ENCODE measurements at places on chromosomes 6 and 20.

- no peak overlapping the region for H3K4me3 ChIP-seq
- H3K27me3 ChIP-seq, result no peaks in the 10 kb centered on the region
- peaks cover 5% of the 10 kb centered on the region for H3K4me1 ChIP-seq
- no peak for ATAC-seq
- no peak overlapping the region for H3K27ac ChIP-seq
Observed at GRCh38 chr6:167758309-167759023, 68.2 kb upstream of the AFDN start.

GRCh38 chr6:151664390-151664789, 143.1 kb upstream of the ESR1 start:
- H3K4me3 ChIP-seq, result no peak overlapping the region
- no peaks in the 10 kb centered on the region for H3K27me3 ChIP-seq
- no peak overlapping the region for H3K27ac ChIP-seq
- no peak for ATAC-seq

- no peaks in the 10 kb centered on the region for H3K27me3 ChIP-seq
- peak overlapping the region; percentile 7 for H3K27ac ChIP-seq
- H3K4me1 ChIP-seq, result no peaks in the 10 kb centered on the region
- peak; percentile 55 for ATAC-seq
- H3K36me3 ChIP-seq, result no peaks in the 10 kb centered on the region
- H3K4me3 ChIP-seq, result no peak overlapping the region
Observed at GRCh38 chr6:21331235-21331634, 262.3 kb upstream of the SOX4 start.

DNA sequence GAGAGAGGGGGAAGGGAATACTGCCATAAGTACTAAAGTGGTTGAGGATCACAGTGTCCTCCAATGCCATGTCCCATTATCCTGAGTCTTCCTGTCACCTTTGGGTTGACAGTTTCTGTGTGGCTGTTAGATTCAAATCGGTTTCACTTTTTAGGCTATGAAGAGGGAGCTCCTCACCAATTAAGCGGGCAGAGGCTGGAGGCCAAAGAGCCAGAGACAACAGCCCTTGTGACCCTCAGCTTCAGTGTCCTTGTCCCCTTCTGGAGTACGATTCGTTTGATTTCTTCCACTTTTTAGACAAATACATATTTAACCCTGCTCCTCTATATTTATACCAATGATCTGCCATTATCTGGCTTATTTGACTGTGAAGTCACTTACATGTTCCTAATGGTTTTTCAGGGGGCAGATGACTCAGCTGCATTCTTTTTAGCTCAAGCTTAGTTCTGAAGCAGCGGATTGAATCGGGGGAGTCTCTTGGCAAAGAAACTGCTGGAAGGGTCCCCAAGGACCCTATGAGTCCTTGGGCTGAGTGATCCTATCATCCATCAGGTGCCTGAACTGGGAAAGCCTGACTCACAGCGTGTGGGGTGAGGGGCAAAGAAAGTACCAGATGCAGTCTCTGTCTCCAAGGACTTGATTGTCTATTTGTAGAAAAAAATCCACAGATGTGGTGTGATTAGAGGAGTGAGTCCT, 18.2 kb downstream of the FERMT1 start:
- H3K36me3 ChIP-seq, result no peaks in the 10 kb centered on the region
- no peaks in the 10 kb centered on the region for H3K27me3 ChIP-seq
- H3K4me3 ChIP-seq, result no peak overlapping the region
- H3K27ac ChIP-seq, result no peak overlapping the region
- no peak for ATAC-seq

GRCh38 chr20:35344354-35344837, 52.2 kb upstream of the FAM83C start:
- H3K4me3 ChIP-seq, result no peak overlapping the region
- H3K27me3 ChIP-seq, result no peaks in the 10 kb centered on the region
- H3K4me1 ChIP-seq, result peaks cover 22% of the 10 kb centered on the region

DNA sequence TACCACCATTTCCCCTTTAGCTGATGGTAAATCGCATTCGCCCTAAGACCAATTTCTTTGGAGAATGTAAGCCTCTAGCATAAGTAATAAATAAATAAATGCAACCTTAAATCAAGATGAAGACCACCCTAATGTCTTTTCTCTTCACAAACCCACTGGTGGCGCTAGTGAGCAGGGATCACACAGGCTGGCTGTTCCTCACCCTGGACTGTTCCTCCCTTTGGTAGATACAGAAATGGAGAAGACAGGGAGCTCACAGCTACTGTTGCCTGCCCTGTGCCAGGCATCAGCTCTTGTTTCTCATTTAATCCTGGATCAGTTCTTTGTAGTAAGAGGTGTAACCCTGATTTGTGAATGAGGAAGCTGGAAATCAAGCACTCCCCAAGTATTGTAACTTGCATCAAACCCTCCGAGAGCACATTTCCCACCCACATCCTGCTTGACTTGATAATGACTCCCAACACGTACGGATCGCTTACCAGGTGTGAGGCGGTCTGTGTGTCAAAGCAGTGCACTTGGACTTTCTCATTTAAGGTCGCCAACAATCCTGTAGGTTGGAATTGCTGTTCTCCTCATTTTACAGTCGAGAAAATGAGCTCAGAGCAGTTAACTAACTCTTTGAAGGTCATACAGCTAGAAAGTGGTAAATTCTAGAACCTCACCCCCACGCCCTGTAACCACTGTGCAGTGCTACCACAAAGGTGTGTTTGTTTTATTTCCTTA, 236.1 kb downstream of the TSHZ2 start:
- no peaks in the 10 kb centered on the region for H3K4me1 ChIP-seq
- no peak overlapping the region for H3K27ac ChIP-seq
- H3K27me3 ChIP-seq, result peaks cover 10% of the 10 kb centered on the region
- H3K4me3 ChIP-seq, result no peak overlapping the region
- no peak for ATAC-seq
- H3K36me3 ChIP-seq, result no peaks in the 10 kb centered on the region

DNA sequence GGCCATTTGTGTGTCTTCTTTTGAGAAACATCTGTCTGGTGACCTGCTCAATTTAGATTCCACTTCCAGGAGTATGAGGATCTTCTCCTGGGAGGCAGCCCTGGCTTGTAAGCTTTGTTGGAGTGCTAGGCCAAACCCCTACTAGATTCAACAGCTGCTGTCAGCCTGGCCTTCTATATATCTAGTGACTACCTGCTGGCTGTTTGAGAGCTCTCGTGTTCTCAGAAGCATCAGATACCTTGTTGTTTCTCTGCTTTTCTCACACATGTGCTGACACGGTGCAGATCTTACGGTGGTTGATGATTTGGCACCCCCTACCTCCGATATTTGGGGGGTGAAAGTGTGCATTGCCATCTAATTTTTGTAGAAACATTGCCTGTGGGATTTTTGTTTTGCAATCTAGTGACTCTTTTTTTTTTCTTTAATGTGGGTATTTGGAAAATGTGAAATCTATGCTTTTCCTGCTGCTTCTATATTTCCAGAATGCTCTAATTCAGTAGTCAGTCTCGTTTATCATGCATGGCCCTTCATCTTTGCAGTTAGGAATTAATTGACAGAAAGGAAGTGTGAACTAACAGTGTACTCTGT, 4.7 kb downstream of the CCN2 start:
- H3K4me1 ChIP-seq, result no peaks in the 10 kb centered on the region
- no peaks in the 10 kb centered on the region for H3K27me3 ChIP-seq
- peak overlapping the region; percentile 50 for H3K27ac ChIP-seq
- ATAC-seq, result peak; percentile 2

GRCh38 chr6:158381214-158381613, 68.9 kb downstream of the TULP4 start:
- H3K4me3 ChIP-seq, result no peak overlapping the region
- ATAC-seq, result no peak
- H3K36me3 ChIP-seq, result no peaks in the 10 kb centered on the region

GRCh38 chr6:155031091-155031490, 36.0 kb downstream of the TIAM2 start:
- no peaks in the 10 kb centered on the region for H3K4me1 ChIP-seq
- no peaks in the 10 kb centered on the region for H3K36me3 ChIP-seq
- no peak overlapping the region for H3K4me3 ChIP-seq
- ATAC-seq, result no peak
- H3K27me3 ChIP-seq, result no peaks in the 10 kb centered on the region
- H3K27ac ChIP-seq, result no peak overlapping the region

- no peak for ATAC-seq
- no peaks in the 10 kb centered on the region for H3K27me3 ChIP-seq
- H3K4me1 ChIP-seq, result no peaks in the 10 kb centered on the region
- H3K4me3 ChIP-seq, result no peak overlapping the region
Observed at GRCh38 chr6:45350186-45350710, 22.1 kb downstream of the RUNX2 start.

- H3K4me1 ChIP-seq, result peaks cover 91% of the 10 kb centered on the region
- no peak overlapping the region for H3K4me3 ChIP-seq
- peak; percentile 42 for ATAC-seq
- H3K36me3 ChIP-seq, result no peaks in the 10 kb centered on the region
- peak overlapping the region; percentile 100 for H3K27ac ChIP-seq
Observed at GRCh38 chr6:35719830-35720733, 16.8 kb upstream of the ARMC12 start.

DNA sequence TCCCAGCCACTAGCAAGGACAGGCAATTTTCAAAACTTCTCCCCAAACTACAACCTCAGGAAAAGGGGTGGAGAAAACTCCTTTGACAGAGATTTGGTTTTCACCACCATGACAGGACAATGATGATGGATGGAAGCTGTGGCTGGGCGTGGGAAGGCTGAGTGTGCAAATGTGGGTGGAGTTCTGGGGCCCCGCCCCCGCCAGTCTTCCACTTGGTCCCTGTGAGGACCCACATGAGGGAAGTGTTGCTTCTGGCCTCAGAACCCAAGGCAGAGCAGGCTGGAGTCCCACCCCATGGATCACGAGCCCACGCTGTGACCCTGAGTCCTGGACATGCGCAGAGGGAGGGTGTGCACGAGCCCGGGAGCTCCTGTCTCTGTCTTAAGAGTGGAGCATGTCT, 21.5 kb upstream of the MRGBP start:
- ATAC-seq, result no peak
- no peak overlapping the region for H3K4me3 ChIP-seq
- H3K27ac ChIP-seq, result no peak overlapping the region

GRCh38 chr6:12716298-12716916, at the start of gene PHACTR1:
Gene PHACTR1, plus strand, starts transcription at chr6:12716767.
- peaks cover 76% of the 10 kb centered on the region for H3K27me3 ChIP-seq
- no peak for ATAC-seq
- H3K4me1 ChIP-seq, result no peaks in the 10 kb centered on the region
- H3K27ac ChIP-seq, result no peak within 1 kb of the TSS

DNA sequence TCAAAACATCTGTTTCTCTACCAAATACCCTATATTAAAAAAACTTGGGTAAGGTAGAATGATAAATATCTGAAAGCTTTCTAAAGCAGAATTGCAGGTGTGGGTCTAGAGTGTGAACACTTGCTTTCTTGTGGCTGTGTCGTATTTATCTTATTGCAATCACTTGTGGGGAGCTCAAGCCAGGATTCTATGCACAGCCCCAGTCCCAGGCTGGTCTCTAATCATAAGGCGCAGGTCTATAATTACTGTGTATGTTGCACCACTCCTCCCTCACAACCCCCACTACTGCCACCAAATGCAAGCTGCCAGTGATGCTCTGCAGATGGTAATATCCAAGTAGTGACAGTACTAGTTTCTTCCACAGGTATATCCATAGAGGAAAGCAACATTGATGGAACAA, 2.2 kb upstream of the E2F3 start:
- no peak for ATAC-seq
- no peak overlapping the region for H3K4me3 ChIP-seq
- H3K4me1 ChIP-seq, result peaks cover 2% of the 10 kb centered on the region
- no peak overlapping the region for H3K27ac ChIP-seq

DNA sequence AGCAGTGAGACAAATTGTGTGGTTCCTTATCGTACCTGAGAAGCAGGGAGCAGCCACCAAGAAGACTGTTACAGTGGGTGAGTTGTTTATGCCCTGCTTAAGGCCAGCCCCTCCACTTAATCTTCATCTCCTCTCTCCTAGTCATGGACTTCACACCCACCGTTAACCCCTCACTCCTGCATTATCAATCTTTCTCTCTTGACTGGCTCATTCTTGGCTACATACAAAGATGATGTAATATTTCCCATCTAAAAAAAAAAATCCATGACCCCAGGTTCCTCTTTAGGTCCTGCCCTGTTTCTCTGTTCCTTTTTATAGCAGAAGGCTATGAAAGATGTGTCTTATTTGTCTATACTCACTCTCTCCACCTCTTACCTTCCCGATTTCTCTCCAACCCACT, 72.4 kb downstream of the SHLD1 start:
- H3K4me3 ChIP-seq, result no peak overlapping the region
- H3K4me1 ChIP-seq, result peaks cover 14% of the 10 kb centered on the region
- no peak for ATAC-seq
- H3K36me3 ChIP-seq, result no peaks in the 10 kb centered on the region

DNA sequence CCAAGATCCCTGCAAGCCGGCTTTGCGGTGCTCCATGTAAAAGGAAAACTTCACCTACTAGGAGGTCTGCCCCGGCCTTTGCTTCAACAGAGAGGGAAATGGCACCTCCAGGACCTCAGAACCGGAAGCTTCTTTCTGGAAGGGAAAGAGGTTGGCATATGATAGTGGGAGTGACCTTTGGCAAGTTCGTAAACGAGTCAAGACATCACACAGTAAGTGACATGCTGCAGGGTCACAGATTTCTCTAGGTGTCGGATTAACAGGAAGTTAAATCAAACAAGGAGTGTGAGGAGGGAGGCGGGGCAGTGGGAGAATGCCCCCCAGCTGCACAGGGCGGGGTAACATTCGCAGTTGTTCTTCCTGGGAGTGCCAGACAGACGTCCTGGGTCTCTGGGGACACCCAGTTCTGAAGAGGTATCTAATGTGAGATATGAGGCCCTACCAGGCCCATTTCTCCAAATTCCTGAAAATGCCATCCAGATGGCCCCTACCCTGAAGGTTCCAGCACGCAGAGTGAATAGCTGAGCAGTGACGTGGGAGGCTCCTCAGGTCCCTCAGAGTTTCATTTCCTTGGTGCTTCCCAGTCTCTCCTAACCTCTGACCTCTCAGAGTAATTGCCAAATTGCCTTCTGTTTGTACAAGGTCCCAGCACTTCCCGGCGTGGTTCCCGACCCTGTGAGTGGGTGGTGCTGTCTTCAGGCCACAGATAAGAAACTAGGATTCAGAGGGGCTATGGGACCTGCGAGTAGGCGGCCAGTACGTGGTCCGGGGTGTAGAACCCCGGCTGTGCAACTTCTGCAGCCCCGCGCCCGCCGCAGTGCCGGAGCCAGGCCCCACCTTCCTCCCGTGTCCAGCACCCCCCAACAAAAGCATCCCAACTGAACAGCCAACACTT, 1.9 kb downstream of the RRBP1 start:
- ATAC-seq, result no peak
- H3K4me1 ChIP-seq, result peaks cover 13% of the 10 kb centered on the region
- H3K4me3 ChIP-seq, result peak overlapping the region; percentile 83
- H3K27me3 ChIP-seq, result no peaks in the 10 kb centered on the region
- H3K36me3 ChIP-seq, result peaks cover 20% of the 10 kb centered on the region

GRCh38 chr6:22236626-22237414, 60.0 kb downstream of the PRL start:
- H3K4me3 ChIP-seq, result no peak overlapping the region
- peak; percentile 89 for ATAC-seq
- H3K27ac ChIP-seq, result no peak overlapping the region
- H3K36me3 ChIP-seq, result no peaks in the 10 kb centered on the region

DNA sequence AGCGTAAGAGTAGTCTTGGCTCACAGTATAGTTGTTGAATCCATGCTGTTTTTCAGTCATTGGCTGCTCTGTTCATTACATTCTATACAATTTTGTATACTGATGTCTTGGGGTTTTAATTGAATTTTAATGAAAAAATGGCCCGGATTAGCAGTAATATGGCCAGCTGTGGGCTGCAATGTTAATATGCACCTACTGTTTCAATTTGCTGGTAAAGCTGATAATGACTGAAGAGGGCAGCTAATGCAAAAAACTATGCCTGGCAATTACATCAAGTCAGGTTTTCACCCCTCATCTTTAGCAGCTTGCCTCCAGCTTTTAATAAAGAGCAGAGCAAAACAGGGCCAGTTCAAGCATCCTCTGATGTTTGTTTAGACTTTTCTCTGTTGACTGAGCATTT, 394.5 kb downstream of the PLCB1 start:
- no peaks in the 10 kb centered on the region for H3K36me3 ChIP-seq
- H3K27me3 ChIP-seq, result no peaks in the 10 kb centered on the region
- H3K27ac ChIP-seq, result no peak overlapping the region
- H3K4me1 ChIP-seq, result no peaks in the 10 kb centered on the region
